Activated T-helper 9 cell treated with anti-CD3 and anti-CD28 coated beads, Interleukin-2, amount 50 U/mL, for 16 hours (primary cell): ENCODE measurements at places on chromosomes 7 and 10.

GRCh38 chr10:45199205-45199740 is 116.1 kb downstream of the OR13A1 start:
- DNase-seq: no peak

- no peak for DNase-seq
Observed at GRCh38 chr10:70779088-70779487, 6.1 kb downstream of the TBATA start.

GRCh38 chr10:71735709-71736569 is 16.4 kb upstream of the C10orf105 start:
- no peak for DNase-seq

DNA sequence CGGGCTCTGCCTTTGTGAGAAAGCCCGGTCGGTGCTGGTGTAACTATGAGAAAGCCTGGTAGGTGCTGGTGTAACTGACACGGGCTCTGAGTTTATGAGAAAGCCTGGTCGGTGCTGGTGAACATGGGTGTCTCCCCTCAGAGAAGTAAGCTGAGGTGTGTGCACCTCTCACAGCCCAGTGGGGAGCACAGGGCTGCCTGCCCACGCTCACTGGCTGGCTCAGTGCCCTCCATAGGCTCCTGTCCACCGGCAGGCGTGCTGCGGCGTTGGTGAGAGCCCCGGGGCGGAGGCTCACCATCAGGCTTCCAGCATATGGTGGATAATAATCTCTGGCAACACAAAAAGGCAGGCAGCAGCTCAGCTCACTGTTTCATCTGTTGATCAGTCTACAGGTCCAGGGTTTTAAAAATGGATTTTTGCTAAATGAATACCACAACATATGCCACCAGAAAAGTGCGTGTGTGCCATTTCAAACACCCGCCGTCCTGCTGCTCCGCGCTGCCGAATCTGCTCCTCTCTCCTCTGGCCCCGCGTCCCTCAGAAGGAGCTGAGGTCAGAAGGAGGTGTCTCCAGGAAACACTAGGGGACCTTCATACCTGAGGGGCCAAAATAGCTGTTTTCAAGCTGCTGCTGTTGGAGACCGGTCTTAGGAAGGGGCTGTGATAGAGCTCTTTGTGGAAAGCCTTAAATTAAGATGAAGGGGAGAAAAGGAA is 365.7 kb downstream of the DNAJB6 start:
- DNase-seq: no peak

DNA sequence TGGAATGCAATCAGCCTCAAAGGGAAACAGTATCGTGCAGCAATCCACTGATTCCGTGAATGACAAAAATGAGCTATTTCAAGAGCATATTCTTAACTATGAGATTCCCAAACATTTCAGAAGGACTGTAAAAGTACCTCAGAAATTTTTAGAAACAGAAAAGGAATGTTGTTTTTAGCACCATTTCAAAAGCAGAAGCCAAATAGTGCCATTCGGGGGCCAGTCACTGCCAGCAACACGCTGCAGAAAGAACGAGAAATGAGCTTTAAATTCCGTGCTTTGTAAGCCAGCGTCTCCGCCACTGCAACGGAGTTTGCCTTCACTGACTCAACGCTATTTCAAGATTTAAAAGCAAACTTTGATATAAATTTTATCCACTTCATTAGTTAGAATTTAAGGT is 6.3 kb downstream of the NUDT5 start:
- DNase-seq: no peak

GRCh38 chr7:65812281-65812680 is 60.6 kb upstream of the VKORC1L1 start:
- no peak for DNase-seq

- DNase-seq: no peak
Observed at GRCh38 chr10:22023508-22023907, 20.0 kb upstream of the DNAJC1 start.

DNA sequence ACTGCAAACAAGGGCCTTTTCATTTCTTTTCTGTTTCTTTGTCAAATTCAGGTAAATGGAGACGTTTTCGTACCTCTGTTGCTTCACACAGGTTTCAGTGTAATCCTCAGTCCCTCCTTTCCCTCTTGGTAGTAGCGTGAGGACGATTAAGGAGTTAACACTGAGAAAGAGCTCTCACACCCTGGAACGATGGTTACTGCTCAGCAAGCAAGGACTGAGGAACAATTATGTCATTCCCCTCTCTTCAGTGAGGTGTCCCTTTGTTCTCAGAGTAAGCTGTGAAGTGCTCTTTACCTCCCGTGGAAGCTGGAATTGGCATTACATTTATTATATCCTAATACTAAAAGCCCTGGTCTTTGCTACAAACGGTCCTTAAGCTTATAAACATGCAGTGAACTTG is 95.9 kb downstream of the FANK1 start:
- no peak for DNase-seq

- no peak for DNase-seq
Observed at GRCh38 chr10:24643679-24644209, 79.9 kb downstream of the ARHGAP21 start.

- no peak for DNase-seq
Observed at GRCh38 chr7:102395592-102395872, 631 bp upstream of the PRKRIP1 start.

DNA sequence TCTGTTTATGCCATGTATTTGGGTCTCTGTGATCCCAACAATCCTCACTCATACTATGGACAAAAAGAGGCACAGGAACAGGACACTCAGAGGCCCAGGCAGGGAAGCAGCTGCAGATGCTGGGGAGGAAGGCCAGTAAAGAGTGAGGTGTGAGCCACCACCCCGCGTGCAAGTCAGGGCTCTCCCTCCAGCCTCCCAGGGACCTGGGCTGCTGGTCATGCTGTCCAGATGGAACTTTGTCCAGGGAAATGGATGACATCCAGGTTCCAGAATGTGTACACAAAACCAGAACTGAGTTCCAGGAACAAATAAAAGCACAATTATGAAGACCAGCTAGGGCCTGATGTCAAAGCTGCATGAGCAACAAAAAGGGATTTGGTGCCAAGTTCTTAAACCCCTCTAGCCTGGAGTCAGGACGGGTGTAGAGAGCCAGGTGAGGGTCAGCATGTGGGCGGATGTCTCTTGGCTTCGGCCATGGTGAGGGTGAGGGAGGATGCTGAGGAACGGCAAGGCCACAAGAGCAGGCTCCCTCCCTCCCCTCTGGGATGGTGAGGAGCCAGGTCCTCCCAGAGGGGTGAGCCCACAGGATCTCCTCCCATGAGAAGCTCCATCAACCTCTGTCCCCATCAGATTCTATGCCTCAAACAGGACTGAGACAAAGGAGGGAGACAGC is 739.7 kb downstream of the PARD3 start:
- DNase-seq: no peak

- DNase-seq: no peak
Observed at GRCh38 chr10:26557641-26558014, 119.5 kb downstream of the APBB1IP start.

DNA sequence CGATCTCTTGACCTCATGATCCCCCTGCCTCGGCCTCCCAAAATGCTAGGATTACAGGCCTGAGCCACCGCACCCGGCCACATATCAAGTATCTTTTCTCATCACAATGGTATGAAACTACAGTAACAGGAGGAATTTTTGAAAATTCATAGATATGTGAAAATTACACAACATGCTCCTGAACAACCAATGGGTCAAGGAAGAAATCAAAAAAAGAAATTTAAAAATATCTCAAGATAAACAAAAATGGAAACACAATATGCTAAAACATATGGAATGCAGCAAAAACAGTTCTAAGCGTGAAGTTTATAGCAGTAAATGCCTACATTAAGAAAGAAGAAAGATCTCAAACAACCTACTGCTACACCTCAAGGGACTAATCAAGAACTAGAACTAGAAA is 59.8 kb upstream of the ADAM12 start:
- no peak for DNase-seq

- DNase-seq: no peak
Observed at GRCh38 chr10:72096115-72097000, 8.0 kb upstream of the SPOCK2 start.

DNA sequence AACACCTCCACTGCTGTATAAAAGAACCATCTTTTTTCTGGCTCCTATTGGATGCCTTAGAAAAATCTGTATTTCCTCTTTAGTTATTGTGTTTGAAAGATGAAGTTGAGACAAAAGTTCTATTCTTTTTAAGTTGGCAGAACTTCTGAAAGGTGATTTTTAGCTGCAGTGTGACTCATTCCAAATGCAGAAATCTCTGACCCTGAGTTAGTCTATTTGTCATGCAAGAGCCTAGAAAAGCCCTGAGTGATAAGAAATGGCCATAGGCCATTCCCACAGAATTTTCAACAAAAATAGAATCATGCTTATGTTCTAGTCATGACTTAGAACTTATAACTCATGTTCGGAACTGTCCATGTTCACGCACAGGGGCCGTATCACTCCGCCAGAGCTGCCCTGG is 89.1 kb downstream of the EGFR start:
- DNase-seq: no peak

DNA sequence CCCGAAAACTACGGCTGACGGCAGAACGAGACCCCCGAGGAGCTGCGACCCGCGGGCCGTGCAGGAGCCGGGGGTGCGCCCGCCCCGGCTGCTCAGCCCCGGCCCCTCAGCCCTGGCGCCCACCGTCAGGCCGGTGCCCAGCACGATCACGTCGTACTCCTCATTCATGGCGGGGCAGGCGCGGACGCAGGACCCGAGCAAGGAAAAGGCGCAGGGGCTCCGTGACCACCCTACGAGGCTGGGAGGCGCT is 218 bp downstream of the GDI2 start:
- DNase-seq: no peak

DNA sequence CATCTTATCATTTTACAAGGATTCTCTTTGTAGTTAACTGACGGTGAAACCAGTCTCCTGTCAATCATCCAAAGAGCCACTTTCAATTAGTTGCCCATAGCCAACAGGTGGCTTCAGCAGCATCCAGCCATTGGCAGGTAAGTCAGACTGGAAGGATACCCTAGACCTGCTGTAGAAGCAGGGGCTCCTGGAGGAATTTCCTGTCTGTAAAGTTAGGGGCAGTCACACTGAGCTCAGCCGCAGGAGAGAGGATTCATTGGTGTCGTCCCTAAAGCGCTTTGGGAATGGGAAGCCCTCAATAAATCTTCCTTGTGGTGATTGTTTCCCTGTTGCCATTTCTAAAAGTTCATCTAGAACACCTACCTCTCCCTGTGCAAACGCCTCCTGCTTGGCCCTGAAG is 140.4 kb downstream of the CELF2 start:
- DNase-seq: no peak

GRCh38 chr7:111199643-111200042 is 108.7 kb downstream of the LRRN3 start:
- DNase-seq: no peak

GRCh38 chr10:70774810-70775678 is 10.1 kb downstream of the TBATA start:
- DNase-seq: no peak

- DNase-seq: no peak
Observed at GRCh38 chr10:24254180-24254579, 45.2 kb downstream of the KIAA1217 start.

GRCh38 chr10:12103802-12104201 is 25.7 kb upstream of the SEC61A2 start:
- no peak for DNase-seq

GRCh38 chr10:119268871-119269506 is 61.6 kb downstream of the GRK5 start:
- peak; percentile 49 for DNase-seq

- DNase-seq: no peak
Observed at GRCh38 chr10:58993480-58994221, 182.8 kb upstream of the PHYHIPL start.

GRCh38 chr7:12490940-12491339 is 79.6 kb upstream of the SCIN start:
- no peak for DNase-seq

DNA sequence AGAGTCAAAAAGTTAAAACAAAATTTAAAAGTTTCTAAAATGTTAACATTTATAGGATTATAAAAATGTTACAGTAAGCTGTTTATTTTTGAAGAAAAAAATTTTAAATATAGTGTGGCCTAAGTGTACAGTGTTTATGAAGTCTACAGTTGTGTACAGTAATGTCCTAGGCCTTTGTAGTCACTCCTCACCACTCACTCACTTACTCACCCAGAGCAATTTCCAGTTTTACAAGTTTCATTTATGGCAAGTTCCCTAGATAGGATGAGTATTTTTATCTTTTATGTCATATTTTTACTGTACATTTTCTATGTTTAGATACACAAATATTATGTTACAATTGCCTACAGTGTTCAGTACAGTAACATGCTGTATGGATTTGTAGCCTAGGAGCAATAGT is 419.9 kb downstream of the ARL4A start:
- no peak for DNase-seq

DNA sequence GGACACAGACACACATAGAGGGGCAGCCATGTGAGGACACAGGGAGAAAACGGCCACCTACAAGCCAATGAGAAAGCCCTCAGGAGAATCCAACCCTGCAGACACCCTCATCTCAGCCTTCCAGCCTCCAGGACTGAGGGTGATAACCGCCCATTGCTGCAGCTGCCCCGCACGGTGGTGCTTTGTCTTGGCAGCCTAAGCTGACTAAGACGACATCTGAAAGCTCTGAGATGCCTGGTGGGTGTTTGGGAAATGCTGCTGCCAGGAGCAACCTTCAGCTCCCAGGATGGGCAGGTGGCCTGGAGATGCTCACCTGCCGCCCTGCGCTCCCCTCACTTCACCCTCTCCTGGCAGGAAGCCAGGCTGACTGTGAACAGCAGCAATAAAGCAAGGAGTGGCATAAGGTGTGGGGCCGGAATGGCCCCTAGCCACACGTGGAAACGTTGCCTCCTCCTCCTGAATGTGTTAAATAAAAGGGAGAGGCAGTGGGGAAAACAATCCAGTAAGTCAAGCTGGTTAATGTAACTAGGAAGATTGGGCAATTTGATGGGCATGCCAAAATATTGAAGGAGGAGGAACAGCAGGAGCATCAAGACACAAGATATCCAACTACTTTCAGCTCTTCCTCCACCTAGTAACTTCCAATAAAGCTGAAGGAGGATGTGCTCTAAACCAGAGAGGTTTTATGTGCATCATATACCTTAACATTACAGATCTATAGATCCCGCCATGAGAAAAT is 121.5 kb downstream of the TNS3 start:
- DNase-seq: no peak

- no peak for DNase-seq
Observed at GRCh38 chr10:22010973-22011408, 7.5 kb upstream of the DNAJC1 start.

DNA sequence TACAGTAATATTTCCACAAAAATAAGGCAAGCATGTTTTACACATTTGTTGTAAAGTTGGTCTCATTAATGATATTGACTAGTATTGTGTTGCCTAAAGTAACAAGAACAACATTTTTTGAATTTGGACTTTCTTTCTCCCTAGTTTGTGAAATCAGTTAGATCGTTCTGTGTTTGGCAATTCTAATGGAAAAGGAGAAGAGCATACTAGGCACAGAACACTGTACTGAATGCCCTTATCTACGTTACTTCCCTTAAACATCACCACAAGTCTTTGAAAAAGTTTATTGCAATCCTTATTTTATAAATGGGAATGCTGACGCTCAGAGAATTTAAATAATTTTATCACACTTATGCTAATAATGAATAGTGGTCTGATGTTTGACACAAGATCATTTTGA is 372.2 kb downstream of the EXOC4 start:
- no peak for DNase-seq
